Bone marrow (tissue), 2 donors: ENCODE measurements at places on chromosomes 5 and 9.

GRCh38 chr5:138391859-138392386 is 39.4 kb downstream of the KDM3B start:
- DNase-seq = no peak

DNA sequence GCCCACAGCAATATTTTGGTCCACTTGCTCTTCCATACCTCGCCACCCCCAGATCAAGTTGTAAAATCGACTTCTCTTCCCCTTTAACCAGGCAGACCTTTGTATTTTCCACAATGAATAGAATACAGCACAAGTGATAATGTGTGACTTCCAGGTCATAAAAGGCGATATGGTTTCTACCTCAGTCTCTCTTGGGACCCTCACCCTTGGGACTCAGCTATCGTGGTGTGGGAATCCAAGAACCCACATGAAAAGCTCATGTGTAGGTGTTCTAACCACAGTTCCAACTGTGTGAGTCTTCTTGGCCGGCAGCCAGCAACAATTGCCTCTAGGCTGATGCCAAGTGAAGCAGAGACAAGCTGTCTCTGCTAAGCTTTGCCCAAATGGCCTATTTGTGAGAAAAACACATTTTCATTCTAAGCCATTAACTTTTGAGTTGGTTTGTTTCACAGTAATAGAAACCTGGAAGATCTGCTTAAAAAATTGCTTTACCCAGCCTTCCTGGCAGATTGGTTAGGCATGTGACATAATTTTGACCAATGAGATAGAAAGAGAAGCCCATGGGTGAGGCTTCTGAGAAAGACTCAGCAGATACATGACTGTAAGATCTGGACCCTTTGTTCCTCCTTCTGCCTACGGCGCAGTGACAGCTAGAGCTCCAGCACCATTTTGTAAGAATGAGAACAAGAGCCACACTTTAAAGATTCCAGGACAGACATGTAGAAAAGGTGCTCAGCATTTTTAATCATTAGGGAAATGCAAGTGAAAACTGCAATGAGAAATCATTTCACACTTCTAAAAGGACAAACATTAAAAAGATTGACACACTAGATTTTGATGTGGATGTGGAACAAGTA is 18.3 kb upstream of the MLLT3 start:
- no peak for DNase-seq

- no peak for DNase-seq
These were observed 17.3 kb upstream of the BICD2 start for GRCh38 chr9:92781899-92782298.

GRCh38 chr5:16871746-16872339 is 64.2 kb downstream of the MYO10 start:
- DNase-seq = no peak

- no peak for DNase-seq
These were observed 463.5 kb downstream of the KCTD16 start for GRCh38 chr5:144634138-144634537.

DNA sequence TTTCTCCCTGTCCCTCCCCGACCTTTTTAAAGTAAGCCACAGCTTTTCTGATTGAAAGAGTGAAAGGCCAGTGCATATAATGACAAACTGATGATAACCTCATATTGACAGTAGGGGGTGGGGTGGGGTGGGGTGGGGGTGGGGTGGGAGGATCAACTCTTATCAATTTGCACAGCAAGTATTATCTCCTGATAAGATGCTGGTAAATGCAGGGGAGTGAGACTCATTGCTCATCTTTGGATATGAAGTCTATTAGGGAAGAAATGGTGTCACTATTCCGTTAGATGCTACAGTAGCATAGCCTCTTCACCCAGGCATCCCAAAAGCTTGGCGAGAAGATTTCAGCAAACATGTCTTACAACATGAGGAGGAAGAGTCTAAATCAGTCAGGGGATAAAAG is 38.9 kb upstream of the HMGCS1 start:
- DNase-seq = no peak

DNA sequence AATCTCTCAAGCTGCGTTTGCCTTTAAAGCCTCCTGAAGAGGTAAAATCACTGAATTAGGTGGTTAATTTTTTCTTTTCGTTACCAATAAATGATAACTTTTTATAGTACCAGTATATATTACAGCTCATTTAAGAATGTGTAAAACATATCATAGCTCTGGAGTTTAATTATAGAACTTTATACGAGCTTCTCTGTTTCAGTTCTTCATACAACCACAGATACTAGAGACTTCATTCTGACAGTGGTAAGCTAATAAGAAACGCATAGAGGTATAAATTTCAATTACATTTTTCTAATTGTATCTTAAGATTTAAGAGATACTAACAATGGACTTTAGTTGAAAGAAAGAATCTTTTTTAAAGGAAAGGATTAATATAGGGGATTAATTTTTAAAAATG is 73.9 kb downstream of the PBX3 start:
- no peak for DNase-seq

DNA sequence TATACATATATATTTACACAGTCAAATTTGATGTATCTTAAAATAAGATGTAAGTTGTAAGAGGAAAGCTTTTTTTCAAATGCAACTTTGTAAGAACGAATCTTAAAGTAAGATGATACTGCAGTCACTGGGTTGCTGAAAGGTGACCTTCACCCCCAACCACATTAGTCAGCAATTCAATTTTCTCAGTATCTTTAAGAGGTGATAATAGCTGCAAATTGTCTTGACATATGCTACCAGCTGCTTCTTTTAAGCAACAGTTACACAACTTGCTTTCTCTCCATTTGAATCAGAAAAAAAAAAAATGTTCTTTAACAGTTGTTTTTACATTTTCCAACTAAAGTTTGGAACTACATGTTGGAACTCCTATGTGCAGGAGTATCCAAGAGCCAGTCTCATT is 246.6 kb upstream of the CCNG1 start:
- no peak for DNase-seq

- DNase-seq = no peak
These were observed 19.0 kb upstream of the LPCAT1 start for GRCh38 chr5:1542781-1543180.

DNA sequence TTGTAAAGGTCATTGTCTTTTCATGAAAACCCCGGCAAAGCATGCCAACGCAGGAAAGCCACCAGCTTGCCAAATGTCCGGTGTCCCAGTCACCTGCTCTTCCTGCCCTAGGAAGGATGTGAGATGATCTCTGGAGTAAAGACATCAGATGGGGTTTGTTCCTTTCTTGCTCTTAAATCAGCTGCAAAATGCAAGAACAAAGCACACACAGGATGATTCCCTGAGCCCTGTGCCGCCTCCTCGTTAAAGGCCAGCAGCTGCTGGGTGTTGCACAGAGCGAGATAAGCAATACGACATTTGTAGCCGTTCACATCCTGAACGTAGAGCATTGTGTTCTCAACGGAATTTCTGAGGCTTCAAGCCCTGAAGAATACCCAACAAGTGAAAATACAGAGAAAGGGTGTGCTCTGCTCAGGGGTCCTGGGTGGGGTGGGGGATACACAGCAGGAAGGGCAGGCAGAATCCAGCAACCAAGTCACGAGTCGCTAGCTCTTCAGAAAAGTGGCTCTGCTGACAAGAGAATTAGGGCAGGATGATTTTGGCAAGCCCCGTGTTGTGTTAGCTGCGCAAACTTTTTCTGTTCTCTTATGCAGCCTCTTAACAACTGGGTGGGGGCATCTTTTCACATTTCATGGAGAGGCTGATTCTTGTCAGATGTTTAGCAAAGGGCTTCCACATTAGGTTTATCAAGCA is 229.2 kb upstream of the MAP3K1 start:
- no peak for DNase-seq

DNA sequence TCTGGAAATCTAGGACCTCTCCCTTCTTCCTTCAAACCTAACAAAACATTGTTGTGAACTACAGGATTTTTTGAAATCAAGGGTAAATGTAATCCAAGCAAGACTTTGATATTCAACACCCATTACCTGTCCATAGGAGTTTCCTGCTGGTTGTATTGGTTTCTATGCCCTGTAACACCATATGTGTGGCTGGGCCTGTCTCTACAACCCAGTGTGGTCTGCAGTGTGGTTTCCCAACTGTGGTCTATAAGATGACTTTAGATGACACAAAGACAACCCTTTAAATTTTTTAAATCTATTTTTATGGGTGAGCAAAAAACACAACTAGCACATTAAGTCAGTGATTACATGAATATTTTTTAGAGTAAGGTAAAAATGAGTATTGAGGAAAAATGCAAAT is 93.1 kb downstream of the SMIM15 start:
- no peak for DNase-seq

DNA sequence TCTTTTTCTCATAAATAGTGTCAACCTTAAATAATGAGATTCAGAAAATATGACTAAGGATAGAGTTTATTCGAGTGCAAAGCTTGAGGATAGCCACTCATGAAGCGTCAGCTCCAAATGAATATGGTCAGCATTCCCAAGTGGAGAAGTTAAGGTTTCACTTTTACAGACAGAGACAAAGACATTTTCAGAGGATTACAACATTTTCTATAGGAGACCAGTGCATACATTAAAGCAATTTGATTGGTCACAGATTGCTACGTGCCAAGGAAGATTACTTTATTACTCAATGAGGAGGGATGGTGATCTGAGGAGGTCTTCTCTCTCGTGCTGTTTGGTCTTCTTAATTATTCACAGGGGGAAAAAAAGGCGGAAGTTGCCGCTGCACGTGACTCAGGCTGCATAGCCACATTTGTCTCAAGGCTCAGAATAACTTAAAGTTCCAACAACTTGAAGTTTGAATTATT is 60.1 kb upstream of the SPATA31C2 start:
- no peak for DNase-seq

- no peak for DNase-seq
These were observed 166.8 kb downstream of the NNT start for GRCh38 chr5:43769571-43770355.

GRCh38 chr5:122377026-122377425 is 65.0 kb downstream of the SNCAIP start:
- DNase-seq = no peak

DNA sequence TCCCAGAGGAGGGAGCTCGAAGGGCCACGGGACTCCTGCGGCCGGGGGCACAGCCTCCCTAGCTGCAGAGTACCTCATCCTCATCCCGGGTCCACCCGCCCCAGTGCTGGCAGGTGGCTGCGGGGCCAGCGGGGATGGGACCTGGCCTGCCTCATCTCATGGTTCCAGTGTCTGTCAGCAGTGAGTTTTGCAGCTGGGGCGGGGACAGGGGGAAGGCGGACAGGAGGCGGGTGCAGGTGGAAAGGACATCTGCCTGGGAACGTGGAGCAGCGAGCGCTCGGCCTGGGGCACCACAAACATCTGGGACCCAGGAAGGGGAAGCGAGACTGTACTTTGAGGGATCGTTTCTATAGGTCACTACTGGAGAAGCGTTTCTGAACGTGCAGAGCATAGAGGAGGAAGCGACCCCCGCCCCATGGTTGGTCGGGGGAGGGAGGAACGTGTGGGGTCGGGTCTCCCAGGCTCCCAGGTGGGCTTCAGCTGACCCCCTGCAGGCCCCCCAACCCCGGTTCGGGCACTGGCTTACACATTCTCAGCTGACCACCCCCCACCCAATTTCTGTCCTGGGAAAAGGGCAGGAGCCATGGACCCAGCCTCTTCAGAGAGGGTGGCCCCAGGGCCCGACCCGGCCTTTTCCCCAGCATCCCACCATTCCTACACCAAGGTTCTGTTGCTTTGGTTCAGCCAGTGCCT is 56.5 kb upstream of the NOTCH1 start:
- DNase-seq = no peak

- no peak for DNase-seq
These were observed 580.6 kb downstream of the PTPRD start for GRCh38 chr9:10032166-10032565.

GRCh38 chr5:55702598-55703345 is 9.4 kb downstream of the SLC38A9 start:
- no peak for DNase-seq

- no peak for DNase-seq
These were observed 450.1 kb upstream of the ACTBL2 start for GRCh38 chr5:57932761-57933160.

GRCh38 chr5:143550986-143551630 is 147.6 kb upstream of the NR3C1 start:
- no peak for DNase-seq

- DNase-seq = no peak
These were observed 314.8 kb downstream of the ARHGEF28 start for GRCh38 chr5:73940801-73941200.

GRCh38 chr9:14451949-14452348 is 138.0 kb upstream of the NFIB start:
- no peak for DNase-seq

DNA sequence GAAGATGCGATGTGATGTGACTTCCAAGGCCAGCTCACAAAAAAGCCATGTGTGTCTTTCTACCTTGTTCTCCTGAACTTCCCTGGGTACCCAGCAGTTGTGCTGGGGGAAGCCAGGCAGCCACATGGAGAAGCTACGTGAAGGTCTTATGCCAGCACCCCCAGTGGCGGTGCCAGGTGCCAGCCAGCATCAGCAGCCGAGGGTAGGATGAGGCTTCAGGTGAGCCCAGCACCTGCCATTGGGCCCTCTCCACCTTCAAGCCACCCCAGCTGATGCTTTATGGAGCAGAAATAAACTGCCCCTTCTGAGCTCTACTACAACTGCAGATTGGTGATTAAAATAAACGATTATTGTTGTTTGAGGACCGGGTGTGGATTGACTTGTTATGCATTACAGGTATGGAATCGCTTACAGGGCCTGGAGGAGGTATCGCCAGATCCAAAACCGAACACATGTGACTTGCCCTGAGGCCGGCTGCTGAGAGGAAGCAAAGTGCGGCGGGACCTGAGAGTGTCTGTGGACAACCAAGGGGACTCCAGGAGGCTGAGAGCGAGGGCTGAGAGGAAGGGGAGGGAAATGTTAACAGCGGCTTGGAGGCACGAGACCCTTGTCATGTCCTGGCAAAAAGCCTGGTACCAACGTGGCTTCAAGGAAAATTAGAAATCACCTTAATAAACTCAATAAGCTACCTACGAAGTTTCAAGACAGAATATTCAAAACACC is 36.0 kb upstream of the OLFM1 start:
- no peak for DNase-seq

DNA sequence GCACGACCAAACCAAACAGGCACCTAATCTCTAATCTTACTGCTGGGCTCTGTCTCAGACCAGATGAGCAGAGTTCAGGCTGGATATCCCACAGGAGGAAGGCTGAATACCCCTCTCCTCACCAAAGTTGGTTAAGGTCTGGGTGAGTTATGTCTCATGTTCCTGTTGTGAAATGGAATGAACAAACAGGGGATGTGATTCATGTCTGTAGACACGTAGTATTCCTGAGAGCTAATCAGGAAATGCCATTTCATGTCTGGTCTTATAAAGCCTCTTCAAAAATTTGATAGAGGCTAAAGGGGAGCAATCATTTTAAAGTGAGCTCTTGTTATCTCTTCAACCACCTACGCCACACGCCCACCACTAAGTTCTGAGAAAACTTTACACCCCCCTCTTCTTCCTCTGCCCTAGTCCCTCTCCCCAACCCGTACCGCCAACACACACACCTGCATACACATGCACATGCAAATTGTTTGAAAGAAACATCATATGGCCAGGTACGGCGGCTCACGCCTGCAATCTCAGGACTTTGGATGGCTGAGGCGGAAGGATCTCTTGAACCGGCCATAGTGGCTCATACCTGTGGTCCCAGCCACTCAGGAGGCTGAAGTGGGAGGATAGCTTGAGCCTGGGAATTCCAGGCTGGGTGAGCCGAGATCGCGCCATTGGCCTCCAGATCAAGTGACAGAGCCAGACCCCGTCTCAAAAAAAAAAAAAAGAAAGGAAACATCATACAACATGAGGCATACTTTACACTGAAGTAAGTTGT is 69.8 kb upstream of the RAI14 start:
- no peak for DNase-seq

- no peak for DNase-seq
These were observed 1853.8 kb downstream of the EFNA5 start for GRCh38 chr5:105816961-105817360.
